CD4-positive, alpha-beta T cell treated with Interleukin-10 for 1 hour (primary cell): ENCODE measurements at places on chromosomes 12 and 14.

DNA sequence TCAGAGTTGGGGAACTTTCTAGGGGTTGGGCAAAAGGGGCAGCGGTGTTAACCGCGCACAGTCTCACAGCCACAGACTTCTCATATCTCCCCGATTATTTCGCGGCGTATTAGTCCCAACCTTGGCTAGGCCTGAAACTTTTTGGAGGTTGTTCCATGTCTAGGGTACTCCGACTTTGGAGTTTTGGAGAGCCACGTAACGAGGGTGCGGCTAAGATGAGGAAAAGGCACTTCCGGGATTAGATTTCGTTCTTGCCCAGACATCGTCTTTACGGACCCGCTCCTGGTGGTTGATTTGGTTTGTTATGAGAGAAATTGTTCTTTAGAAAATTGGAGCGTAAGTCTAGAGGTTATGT is 513 bp downstream of the CCNK start:
- peak; percentile 44 for DNase-seq

- no peak for DNase-seq
These were observed 56.2 kb upstream of the CCT2 start for GRCh38 chr12:69529021-69529420.

DNA sequence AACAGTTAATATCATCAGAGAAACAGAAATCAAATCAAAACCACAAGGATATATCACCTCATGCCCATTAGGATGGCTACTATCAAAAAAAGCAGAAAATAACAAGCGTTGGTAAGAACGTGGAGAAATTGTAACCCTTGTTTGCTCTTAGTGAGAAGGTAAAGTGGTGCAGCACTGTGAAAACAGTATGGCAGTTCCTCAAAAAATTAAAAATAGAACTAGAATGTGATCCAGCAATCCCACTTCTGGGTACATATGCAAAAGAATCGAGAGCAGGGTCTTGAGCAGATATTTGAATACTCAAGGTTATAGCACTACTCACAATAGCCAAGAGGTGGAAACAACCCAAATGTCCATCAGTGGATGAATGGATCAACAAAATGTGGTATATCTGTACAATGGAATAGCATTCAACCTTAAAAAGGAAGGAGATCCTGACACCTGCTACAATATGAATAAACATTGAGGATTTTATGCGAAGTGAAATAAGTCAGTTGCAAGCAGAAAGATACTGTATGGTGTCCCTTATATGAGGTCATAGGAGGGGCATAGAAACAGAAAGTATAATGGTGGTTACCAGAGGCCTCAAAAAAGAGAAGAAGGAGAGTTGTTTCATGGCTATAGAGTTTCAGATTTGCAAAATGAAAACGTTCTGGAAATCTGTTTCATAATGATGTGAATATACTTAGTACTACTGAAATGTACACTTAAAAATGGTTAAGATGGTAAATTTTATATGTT is 131.0 kb upstream of the EEA1 start:
- DNase-seq, result no peak

GRCh38 chr12:4833524-4833923 is 76.2 kb upstream of the KCNA1 start:
- no peak for DNase-seq

DNA sequence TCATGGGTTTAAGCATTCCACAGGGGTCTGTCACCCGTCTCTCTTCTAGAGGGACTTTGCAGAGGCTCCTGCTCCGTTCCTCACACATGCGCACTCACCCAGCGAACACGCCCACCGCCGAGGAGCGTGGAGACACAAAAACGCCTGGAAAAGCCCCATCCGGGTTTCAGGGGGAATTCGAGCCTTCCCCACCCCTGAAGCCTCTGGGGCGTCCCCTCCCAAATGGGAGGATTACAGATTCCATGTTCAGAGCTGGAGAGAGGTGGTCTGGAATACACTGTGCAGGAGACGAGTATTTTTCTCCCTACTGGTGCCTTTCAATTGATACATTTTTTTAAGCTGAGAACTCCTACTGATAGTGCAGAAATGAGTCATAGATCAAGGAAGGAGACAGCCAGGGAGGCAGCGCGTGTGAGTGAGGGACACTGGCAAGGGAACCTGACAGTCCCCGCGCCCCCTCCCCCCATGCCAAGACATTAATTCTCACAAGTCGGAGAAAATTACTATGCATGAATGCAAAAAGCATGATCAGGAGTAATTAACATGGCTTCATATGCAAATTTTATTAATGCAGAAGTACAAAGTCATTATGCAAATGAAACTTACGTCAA is 36.9 kb downstream of the BCL11B start:
- DNase-seq, result peak; percentile 65

DNA sequence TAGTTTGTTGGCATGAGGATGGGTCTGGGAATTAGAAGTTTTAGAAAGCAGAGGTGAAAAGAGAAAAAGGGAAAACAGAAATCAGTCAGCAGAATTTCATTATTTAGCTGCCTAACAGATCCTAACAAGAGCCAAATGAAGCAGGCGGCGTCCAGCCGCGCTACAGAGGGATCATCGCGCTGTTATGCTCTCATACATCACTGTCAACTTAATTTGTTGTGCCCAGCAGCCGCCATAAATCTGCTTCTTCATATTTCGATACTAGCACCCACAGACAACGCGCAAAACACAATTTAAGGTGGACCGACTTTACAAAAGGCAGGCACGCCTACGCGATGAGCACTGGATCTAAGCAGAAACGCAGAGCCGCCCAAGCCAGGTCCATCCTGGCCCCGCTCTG is 66.7 kb downstream of the SETD3 start:
- no peak for DNase-seq

DNA sequence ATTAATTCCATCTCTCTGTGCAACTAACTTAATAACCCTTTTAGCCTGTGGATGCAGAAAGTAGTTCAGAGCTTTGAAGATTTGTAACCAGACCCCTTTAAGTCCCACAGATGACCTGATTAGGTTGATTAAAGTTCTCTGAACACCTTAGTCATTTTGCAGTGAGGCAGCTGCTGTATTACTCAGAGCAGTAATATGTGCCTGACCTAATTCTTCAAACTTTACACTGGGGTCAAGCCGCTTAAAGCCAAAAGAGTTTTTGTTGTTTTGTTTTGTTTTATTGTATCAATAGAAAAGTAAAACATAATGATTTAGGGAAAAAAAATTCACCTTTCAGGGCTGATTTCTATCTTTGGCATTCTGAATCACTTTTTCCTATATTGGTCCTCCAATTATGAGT is 78.6 kb upstream of the PLEKHG7 start:
- DNase-seq, result no peak

DNA sequence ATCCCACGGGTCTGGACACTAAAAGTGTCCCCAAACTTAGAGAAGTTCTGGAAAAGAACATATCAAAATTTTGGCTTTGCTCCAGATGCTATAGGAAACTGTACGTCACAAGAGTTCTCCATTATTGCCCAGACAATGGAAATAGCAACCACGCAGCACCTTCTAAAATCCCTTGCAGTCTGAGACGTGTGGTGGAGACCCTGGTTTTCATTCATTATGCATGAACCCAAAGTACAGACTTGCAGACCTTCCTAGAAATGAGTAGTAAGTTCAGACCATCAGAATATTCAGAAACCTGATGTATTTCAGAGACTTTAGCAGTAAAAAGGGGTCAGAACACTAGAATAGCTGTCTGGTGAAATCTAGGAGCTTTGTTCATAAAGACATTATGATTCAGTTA is 50.0 kb upstream of the BCL2L14 start:
- no peak for DNase-seq

DNA sequence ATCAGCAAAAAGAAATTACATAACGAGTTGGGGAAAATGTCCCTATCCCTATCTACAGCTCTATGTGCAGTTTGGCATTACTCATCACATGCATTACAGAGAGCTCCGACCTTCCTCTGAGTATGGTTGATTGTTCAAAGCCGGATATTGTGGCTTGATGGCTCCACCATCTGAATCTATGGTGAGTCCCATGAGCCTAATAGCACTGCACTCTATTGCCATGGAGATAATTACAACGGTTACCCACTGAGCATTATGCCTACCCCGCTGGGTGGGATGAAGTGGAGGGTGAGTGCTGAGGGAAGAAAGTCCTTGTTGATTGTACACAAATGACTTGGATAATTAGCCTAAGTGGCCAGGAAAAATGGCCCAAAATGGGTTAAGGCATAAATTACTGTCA is 800.5 kb downstream of the NRXN3 start:
- no peak for DNase-seq

- DNase-seq, result no peak
These were observed 108.1 kb downstream of the DENND5B start for GRCh38 chr12:31482816-31483215.

DNA sequence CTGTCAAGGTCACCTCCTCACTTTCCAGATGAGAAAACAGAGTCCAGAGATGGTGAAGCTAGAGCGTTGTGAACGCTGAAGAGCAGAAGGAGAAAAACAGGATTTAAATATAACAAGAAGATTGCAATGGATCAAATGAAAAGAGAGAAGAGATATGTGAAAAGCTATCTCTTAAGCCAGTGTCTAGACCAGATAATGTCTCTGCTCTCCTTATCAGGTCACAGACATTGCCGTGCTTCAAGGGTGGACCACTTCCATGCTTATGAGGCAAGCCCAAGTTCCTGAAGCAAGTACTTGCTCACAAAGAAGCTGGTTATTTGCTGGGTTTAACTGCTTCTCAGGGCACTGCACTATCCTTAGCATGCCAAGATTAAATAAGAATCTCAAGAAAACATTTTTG is 31.6 kb upstream of the FRS2 start:
- no peak for DNase-seq

DNA sequence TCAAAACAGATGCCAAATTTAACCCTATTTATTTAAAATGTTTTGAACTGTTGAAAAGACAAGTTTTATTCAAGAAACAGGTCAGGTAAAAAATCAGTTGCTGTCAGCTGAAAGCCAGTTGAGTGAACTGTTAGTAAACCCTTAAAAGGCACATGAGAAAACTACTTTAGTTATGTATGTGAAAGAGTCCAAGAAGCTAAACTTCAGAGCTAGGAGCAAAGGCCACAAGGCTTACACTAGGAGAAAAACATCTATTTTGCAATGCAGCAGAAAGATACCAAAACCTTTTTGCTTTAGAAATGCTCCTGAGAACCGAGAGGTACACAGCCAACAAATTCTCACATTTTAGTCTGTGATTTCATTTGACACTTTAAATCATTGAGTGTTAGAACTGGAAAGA is 375.2 kb downstream of the FSCB start:
- DNase-seq, result no peak

GRCh38 chr14:31025367-31026076 is at the start of gene AP4S1:
TSS of gene AP4S1 (plus strand) at chr14:31025649. CDS start at chr14:31066197, 40,548 bp downstream.
- DNase-seq, result peak; percentile 56

DNA sequence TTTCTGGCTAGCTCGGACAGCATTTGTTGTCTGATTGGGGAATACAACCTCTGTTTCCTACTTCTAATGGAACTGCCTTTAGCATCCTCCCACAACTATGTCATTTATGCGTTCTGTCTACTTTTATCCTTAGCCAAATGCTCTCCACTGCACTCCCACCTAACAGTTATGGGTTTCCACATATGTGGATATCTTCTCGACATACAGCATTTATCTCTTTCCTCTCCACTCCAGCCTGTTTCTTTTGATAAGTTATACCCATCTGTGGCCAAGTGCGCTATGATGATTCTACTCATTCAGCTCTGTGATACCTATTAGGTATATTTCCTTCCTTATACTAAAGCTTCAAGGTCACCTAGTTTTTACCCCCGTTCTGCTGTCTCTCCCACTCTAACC is 122.2 kb upstream of the NAP1L1 start:
- DNase-seq, result no peak

GRCh38 chr14:59268011-59268410 is 79.5 kb downstream of the DAAM1 start:
- no peak for DNase-seq

GRCh38 chr12:82971584-82971983 is 284.9 kb downstream of the TMTC2 start:
- no peak for DNase-seq

GRCh38 chr12:7719946-7720730 is 8.9 kb downstream of the DPPA3 start:
- DNase-seq, result no peak
